HFFc6 (cell line): ENCODE measurements at places on chromosomes 5 and 9.

DNA sequence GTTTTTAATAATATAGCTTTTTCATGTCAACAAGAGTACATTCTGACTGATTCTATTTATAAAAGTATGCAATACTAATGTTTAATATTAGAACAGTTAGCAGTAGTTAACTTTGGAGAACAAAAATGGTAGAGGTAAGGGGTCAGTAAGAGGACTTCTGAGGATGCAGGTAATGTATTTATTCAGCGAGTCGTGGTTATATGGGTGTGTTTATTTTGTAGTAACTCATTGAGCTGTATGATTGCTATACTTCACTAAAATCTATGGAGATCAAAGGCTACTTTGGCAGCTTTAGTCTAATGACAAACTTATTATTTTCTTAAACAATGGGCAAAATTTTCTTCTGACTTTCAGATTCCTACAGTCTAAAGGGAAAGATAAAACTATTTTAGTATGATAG, 146.5 kb downstream of the COMMD10 start:
- no peak for DNase-seq

- no peak for DNase-seq
- H3K4me3 ChIP-seq, result no peak overlapping the region
- peaks cover 21% of the 10 kb centered on the region for H3K36me3 ChIP-seq
- H3K27me3 ChIP-seq, result no peaks in the 10 kb centered on the region
Observed at GRCh38 chr5:141639357-141640050, 2.7 kb downstream of the RELL2 start.

- no peak overlapping the region for H3K27ac ChIP-seq
- DNase-seq, result no peak
- no peaks in the 10 kb centered on the region for H3K4me1 ChIP-seq
- H3K4me3 ChIP-seq, result no peak overlapping the region
- no peaks in the 10 kb centered on the region for H3K36me3 ChIP-seq
Observed at GRCh38 chr5:44862808-44863207, 54.1 kb downstream of the MRPS30 start.

- H3K27ac ChIP-seq, result no peak overlapping the region
- H3K36me3 ChIP-seq, result peaks cover 9% of the 10 kb centered on the region
- no peak for DNase-seq
- H3K4me3 ChIP-seq, result no peak overlapping the region
- H3K4me1 ChIP-seq, result peaks cover 61% of the 10 kb centered on the region
Observed at GRCh38 chr5:34574936-34575467, 81.1 kb upstream of the RAI14 start.

DNA sequence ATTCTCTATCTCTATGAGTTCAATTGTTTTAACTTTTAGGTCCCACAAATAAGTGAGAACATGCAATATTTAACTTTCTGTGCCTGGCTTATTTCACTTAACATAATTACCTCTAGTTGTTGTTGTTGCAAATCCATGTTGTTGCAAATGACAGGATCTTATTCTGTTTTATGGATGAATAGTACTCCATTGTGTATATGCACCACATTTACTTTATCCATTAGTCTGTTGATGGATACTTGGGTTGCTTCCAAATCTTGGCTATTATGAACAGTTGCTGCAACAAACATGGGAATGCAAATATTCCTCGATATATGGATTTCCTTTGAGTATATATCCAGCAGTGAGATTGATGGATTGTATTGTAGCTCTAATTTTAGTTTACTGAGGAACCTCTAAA, 36.3 kb downstream of the MEGF9 start:
- peaks cover 8% of the 10 kb centered on the region; the same call in 1 of the 2 replicates for H3K36me3 ChIP-seq
- DNase-seq, result no peak

- DNase-seq, result peak; percentile 43
- H3K4me3 ChIP-seq, result no peak overlapping the region
- no peaks in the 10 kb centered on the region for H3K36me3 ChIP-seq
Observed at GRCh38 chr5:87541033-87541432, 128.3 kb upstream of the CCNH start.

DNA sequence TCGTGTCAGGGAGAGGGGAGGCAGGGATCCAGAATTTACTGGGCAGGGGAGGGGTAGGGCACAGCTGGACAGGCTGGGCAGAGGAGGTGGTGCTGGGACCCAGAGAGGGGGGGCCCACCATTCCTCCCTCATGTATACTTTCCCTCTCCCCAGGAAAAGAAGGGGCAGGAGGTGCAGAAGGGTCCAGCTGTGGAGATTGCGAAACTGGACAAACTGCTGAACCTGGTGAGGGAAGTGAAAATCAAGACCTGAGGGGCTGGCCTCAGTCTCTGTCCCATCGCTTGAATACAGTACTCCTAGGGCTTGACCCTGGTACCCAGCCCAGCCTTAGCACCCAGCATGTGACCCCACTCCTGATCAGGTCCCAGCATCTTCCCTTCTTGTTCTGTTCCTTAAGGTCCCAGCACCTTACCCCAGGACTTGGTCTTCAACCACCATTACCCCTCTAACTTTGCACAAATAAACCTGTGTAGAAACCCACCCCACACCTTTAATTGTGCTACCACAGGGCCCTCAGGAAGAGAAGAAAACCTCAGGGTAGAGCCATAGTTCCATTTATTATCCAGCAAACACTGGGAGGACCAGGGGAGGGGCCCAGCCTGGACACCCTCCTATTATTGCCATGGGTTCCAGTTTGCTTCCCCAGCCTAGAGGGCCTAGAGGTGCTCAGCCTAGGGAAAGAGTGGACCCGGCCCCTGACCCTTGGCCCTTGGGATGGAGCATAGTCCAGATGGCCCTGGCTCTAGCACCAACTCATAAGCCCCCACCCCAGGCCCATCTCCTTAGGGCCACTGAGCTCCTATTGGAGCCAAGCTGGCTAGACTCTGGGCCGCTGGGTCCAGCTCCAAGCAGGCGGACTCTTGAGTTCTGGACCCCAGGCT, 2.0 kb downstream of the ENHO start:
- no peak overlapping the region for H3K27ac ChIP-seq
- H3K4me1 ChIP-seq, result peaks cover 5% of the 10 kb centered on the region
- DNase-seq, result no peak
- peaks cover 38% of the 10 kb centered on the region for H3K27me3 ChIP-seq

- no peak for DNase-seq
- H3K27ac ChIP-seq, result peak overlapping the region; percentile 74
- H3K36me3 ChIP-seq, result peaks cover 23% of the 10 kb centered on the region
- H3K4me1 ChIP-seq, result peaks cover 92% of the 10 kb centered on the region
- H3K27me3 ChIP-seq, result peaks cover 5% of the 10 kb centered on the region; the same call in 1 of the 2 replicates
Observed at GRCh38 chr9:38061326-38061977, 7.6 kb downstream of the SHB start.

DNA sequence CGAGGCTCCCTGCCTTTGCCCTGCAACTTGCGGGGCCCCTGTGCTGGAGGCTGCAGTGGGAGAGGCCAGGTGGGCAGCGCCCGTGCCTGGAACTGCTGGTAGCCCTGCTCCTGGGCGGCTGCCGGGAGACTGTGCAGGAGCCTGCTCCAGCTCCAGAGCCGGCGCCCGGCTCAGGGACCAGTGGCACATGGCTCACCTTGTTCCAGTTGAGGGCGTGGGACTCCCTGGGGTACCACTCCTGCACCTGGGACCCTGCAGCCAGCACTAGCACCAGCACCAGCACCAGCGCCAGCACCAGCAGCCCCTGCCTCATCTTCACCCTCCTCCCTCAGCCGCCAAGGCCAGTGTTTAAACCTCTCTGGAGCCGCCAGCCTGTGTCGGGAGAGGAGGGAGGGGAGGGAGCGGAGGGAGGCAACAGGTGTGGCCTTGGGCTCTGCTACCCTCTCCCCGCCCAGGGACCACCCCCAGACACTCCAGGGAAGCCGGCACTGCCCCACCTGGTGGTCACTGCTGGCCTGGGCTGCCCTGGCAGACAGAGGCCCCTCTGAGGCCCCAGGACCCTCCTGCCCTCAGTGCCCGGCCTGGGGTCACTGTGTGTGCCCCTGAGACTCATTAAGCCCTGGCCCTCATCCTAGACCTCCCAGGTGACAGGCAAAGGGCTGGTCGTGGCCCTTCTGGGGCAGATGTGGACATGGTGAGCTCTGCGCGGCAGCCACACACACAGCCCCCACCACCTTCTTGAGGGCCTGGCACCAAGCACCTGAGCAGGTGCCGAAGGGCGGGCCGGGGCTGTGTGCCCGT, at the start of gene LCN10:
TSS of gene LCN10 (minus strand) at position 350 of the 801 bp plus-strand sequence. CDS start at position 313, 37 bp downstream.
- no peak within 1 kb of the TSS for H3K4me3 ChIP-seq
- H3K4me1 ChIP-seq, result no peaks in the 10 kb centered on the region
- no peak within 1 kb of the TSS for H3K27ac ChIP-seq

- H3K4me1 ChIP-seq, result peaks cover 64% of the 10 kb centered on the region
- H3K27me3 ChIP-seq, result peaks cover 6% of the 10 kb centered on the region; the same call in 1 of the 2 replicates
- DNase-seq, result peak; percentile 77
- H3K4me3 ChIP-seq, result peak overlapping the region; percentile 30
Observed at GRCh38 chr5:145975361-145976066, 39.1 kb downstream of the SH3RF2 start.

GRCh38 chr5:61301341-61302199, 30.5 kb upstream of the ZSWIM6 start:
- H3K27me3 ChIP-seq, result peaks cover 1% of the 10 kb centered on the region
- peaks cover 11% of the 10 kb centered on the region; the same call in 1 of the 2 replicates for H3K36me3 ChIP-seq
- peak overlapping the region; percentile 88 for H3K4me3 ChIP-seq
- peak; percentile 99 for DNase-seq
- H3K27ac ChIP-seq, result peak overlapping the region; percentile 99

DNA sequence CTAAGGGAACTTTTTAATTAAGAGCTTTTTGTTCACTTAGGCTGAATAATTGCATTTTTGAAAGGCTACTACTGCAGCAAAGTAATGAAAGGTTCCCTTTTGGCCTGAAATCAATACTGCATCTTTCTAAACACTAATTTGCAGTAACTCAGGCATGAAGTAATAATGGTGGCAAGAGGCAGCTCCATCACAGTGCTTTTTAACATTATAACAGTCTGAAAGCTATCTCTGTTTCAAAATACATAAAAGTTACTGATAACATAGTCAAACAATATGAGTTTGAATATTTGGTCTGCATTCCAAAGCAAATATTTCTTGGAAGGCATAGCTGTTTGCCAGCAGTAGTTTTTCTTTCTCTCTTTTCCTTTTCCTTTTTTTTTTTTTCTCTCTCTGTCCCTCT, 113.4 kb downstream of the FBN2 start:
- peaks cover 23% of the 10 kb centered on the region for H3K4me1 ChIP-seq
- peaks cover 2% of the 10 kb centered on the region; the same call in 1 of the 2 replicates for H3K27me3 ChIP-seq
- H3K36me3 ChIP-seq, result peaks cover 21% of the 10 kb centered on the region
- H3K4me3 ChIP-seq, result no peak overlapping the region

DNA sequence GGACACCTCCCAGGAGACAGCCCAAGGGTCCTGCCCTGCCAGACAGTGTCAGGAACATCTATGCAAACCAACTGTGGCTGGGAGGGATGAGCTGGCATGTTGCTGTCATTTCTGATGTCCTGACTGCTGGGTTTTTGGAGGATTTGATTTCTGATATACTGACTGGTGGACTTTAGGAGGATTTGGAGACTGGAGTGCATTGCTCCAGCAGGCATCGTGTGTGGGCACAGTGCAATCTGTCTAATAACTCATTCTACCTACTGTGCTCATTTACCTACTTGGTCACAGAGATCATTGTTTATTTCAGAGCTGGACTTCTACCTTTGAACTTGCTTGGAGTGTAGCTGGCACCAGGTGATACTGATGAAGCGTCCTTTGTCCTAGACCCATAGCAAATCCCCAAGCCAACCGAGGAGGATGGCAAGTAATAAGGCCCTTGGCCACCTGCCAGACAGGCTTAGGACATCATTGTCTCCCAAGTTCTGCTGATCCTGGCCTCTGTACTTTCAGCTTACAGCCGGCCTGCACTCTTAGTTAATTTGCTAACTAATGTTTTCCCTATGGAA, 124.3 kb upstream of the ICE1 start:
- H3K4me3 ChIP-seq, result no peak overlapping the region
- no peak overlapping the region for H3K27ac ChIP-seq
- peaks cover 10% of the 10 kb centered on the region for H3K27me3 ChIP-seq
- DNase-seq, result no peak
- no peaks in the 10 kb centered on the region for H3K36me3 ChIP-seq

DNA sequence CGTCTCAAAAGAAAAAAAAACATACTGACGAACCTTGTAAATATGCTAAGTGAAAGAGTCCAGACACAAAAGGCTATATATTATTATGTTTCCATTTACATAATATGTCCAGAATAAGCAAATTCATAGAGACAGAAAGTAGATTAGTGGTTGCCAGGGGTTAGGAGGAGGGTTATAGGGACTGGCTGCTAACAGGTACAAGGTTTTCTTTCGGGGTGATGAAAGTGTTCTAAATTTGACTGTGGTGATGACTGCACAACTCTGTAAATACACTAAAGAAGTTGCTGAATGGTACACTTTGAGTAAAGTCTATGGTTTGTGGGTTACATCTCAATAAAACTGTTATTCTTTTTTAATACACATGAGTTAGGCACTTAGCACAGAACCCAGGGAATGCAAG, 98.8 kb downstream of the MYO10 start:
- no peak for DNase-seq
- no peak overlapping the region for H3K4me3 ChIP-seq
- H3K4me1 ChIP-seq, result peaks cover 87% of the 10 kb centered on the region
- peaks cover 10% of the 10 kb centered on the region for H3K36me3 ChIP-seq

GRCh38 chr5:113825176-113825575, 311.7 kb downstream of the YTHDC2 start:
- no peak overlapping the region for H3K4me3 ChIP-seq
- no peaks in the 10 kb centered on the region for H3K4me1 ChIP-seq
- H3K36me3 ChIP-seq, result no peaks in the 10 kb centered on the region
- H3K27ac ChIP-seq, result no peak overlapping the region
- H3K27me3 ChIP-seq, result no peaks in the 10 kb centered on the region; the same call in 1 of the 2 replicates

- peaks cover 23% of the 10 kb centered on the region for H3K36me3 ChIP-seq
- no peak overlapping the region for H3K4me3 ChIP-seq
- H3K27me3 ChIP-seq, result peaks cover 1% of the 10 kb centered on the region; the same call in 1 of the 2 replicates
Observed at GRCh38 chr5:61450493-61451279, 118.6 kb downstream of the ZSWIM6 start.

GRCh38 chr9:13865869-13866268, 448.1 kb downstream of the NFIB start:
- DNase-seq, result no peak
- peaks cover 7% of the 10 kb centered on the region; the same call in 1 of the 2 replicates for H3K27me3 ChIP-seq
- H3K4me3 ChIP-seq, result no peak overlapping the region
- H3K27ac ChIP-seq, result no peak overlapping the region

DNA sequence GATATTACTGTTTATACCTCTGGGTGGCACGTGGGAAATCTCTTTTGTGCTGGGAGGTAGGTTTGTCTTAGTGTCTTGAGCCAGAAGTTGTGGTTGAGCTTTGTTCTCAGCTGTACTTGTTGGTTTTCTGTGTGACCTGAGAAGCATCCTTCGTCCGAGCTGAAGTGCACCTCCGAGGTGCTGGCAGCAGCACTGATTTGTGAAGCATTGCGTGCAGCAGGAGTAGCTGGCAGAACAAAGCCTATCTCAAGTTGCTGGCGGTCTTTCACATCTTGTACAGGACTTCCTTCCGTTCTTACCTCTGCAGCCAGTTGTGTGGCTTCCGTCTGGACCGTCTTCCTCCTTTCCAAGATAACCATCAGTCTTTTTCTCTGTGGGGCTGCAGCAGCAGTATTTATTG, 4.3 kb downstream of the PRRC2B start:
- peaks cover 15% of the 10 kb centered on the region; the same call in 1 of the 2 replicates for H3K36me3 ChIP-seq
- H3K27me3 ChIP-seq, result peaks cover 5% of the 10 kb centered on the region; the same call in 1 of the 2 replicates
- no peak for DNase-seq
- peak overlapping the region; percentile 98 for H3K4me3 ChIP-seq
- peak overlapping the region; percentile 75 for H3K27ac ChIP-seq
